ENCODE measurements at places on chromosomes 1 and 21.

DNA sequence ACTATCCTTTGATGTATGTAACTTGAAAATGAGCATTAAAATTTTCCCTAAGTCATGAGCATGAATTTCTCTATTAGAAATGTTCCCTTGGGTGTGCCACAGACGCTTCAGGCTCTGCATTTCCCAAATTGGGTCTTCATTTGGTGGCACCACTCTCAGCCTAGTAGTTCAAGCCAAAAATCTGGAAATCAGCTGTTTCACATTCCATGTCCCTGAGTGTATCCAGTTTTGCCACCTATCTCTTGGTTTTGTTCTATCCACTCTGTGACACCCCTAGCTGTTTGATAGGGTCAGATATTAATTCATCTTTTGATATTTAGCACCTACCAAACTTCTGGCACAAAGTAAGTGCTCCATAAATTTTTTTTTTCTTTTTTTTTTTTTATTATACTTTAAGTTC lies 89.5 kb upstream of the DPH5 start:
- no peak for DNase-seq

- no peak for DNase-seq
Observed at GRCh38 chr1:226920446-226920894, 19.6 kb upstream of the COQ8A start.

DNA sequence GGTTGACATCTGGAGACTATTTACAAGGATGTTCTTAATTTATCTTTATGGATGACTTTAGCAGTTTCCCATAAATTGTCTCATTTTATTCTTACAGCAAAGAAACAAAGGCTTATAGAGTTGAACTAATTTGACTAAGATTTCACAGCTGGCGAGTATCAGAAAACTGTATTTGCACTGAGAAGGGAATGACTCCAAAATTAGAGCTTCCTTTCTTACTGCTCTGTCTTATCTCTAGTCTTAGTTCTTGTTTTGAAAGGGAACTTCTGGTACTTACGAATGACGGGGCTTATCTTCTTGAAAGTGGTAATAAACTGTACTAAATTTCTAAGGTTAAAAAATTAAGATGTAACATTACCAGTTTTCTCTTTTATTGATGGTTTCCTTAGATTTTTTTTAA lies 13.6 kb downstream of the CNST start:
- no peak for DNase-seq

DNA sequence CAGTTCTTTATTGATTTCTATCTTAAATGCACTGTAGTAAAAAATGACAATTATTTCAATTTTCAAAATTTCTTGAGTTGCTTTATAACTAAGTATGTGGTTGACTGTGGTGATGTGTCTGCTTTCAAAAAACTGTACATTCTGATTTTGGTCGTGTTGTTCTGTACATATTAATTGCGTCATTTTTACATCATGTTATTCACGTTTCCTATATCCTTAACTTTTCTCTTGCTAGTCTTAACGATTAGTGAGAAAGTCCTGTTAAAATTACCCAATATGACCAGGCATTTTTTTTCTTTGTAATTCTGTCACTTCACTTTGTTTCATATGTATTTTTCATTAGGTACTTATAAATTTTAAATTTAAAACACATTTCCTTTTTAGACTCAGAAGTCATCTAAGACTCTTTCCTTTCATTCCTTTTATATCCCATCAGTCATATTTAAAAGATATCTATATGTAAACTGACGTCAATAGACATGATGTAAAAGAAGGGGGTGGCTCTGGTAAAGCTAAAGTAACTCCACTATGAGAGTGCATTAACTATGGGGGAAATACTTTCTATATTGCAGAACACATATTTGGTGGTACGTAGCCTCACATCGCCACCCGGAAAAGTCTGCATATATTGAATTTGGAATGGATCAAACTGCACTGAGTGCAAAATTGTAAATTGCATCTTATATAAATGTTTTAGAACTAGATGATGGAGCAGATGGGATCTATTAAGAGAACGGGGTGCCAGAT lies 1.1 kb upstream of the COA6 start:
- no peak for DNase-seq

DNA sequence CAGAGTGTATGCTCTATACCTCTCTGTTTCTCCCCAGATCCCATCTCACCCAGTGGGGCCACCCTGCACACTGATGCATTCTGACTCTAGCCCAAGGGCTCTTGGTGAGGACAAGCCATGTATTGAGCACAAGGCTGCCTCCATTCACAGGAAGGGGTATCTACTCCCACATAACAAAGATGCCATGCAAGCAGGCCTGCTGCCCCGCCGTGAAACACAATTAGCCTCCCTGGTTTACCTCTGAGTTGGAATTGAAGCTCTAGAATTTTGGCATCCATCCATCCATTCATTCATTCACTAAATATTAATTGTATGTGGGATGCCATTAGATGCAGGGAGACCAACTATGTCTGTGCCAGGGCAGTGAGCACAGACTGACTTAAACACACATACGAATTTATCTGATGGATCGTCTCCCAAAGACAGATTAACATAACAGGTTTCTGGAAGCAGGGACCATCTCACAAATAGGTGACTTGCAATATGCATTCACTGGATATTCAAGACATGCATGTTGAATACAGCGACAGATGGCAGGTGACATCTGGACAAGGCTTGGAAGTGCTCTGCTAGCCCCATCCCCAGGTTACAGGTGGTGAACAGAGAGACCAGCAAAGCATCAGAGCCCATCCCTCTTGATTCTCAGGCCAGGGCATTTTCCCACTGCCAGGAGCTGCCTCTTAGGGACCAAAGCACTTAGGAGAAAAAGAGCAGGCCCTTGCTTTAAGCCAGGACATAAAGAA lies 34.3 kb downstream of the TRABD2B start:
- no peak for DNase-seq

Measured in neuronal stem cell (in vitro differentiated cells).